ENCODE measurements at places on chromosomes 7 and 10.

GRCh38 chr7:71429083-71429482 lies 297.1 kb downstream of the GALNT17 start:
- no peak for DNase-seq

- DNase-seq, result no peak
Observed at GRCh38 chr10:27637601-27638000, 108.0 kb downstream of the MKX start.

DNA sequence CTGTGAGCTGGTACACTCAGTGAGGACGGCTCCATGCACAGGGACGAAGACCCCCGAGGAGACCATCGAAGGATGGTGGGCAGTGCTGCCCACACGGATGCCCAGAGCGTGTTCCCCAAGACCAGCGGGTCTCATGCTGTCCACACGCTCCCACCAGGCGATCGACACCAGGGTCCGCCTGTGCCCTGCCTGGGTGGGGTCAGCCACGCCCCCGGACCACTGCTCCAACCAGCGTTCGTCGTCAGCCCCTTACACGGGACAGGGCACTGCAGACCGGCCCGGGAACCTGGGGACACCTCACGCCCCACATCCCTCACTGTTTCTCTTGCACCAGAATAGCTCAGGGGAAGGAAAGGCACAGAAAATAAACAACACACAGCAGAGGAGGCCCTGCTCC lies 223.5 kb downstream of the DNAJB6 start:
- DNase-seq, result no peak

DNA sequence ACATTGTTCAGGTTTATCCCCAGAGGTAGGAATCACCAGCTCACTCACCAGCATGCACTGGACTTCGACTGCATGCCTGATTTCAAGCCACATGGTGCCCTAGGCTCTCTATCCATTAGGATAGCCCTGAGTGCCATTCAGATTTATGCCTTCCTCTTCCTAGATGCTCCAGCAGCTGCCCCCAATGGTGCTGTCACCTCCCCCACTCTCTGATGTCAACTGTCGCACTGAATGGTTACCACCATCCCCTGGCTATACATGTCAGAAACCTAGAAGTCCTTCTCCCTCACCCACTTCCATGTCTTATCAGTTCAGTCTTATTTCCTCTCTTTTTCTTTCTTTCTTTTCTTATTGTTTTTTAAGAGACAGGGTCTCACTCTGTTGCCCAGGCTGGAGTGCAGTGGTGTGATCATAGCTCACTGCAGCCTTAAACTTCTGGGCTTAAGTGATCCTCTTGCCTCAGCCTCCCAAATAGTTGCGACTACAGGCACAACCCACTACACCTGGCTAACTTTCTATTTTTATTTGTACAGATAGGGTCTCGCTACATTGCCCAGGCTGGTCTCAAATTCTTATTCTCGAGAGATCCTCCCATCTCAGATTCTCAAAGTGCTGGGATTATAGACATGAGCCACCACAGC lies 2.9 kb downstream of the SFXN4 start:
- DNase-seq, result no peak

- no peak for DNase-seq
Observed at GRCh38 chr7:133394369-133394768, 141.5 kb downstream of the EXOC4 start.

GRCh38 chr10:102342958-102343357 lies 52.5 kb upstream of the NFKB2 start:
- DNase-seq, result peak; percentile 68

DNA sequence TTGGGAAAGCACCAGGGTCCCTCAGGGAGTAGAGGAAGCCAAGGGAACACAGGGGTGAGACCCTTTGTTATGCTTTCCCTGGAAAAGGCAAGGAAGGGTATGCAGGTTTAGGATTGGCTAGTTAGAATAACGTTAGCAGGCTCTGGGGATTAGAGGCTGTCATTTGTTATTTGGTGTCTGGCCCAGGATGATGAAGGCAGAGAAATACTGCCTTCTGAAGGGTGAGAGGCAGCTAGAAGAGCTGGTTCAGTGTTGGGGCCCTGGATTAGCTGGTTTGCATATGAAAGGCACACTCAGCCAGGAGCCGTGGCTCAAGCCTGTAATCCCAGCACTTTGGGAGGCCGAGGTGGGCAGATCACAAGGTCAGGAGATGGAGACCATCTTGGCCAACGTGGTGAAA lies 3.0 kb upstream of the PILRA start:
- DNase-seq, result peak; percentile 35

- no peak for DNase-seq
Observed at GRCh38 chr10:84160663-84161362, 12.8 kb upstream of the GPR15LG start.

- no peak for DNase-seq
Observed at GRCh38 chr10:68829521-68829920, 2.2 kb downstream of the STOX1 start.

DNA sequence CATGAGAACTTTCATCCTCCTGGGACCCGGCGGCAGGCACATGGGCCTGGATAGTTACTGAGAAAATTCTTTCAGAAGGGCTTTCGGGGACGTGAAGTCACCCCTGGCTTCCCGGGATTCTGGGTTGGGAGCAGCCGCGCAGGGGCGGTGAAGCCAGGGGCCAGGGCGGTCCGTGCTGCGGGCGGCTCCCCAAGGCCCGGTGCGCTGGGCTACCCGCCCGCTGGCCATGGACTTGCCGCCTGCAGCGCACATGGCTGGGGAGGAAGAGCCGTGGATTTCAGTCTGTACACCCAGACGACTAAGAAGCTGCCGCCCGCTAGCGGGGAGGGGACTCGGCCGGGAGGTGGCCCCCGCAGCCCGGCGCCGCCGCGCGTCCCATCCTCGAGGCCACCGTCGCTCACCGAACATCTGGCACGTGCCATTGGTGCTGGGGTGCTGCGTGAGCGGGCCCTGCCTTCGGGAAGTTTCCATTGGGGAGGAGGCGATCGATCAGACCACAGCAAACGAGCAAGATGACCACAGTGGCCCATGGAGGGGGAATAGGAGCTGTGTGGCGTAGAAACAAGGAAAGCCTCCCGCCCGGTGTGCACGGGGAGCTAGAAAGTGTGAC lies 64.5 kb downstream of the TMEM209 start:
- DNase-seq, result no peak

DNA sequence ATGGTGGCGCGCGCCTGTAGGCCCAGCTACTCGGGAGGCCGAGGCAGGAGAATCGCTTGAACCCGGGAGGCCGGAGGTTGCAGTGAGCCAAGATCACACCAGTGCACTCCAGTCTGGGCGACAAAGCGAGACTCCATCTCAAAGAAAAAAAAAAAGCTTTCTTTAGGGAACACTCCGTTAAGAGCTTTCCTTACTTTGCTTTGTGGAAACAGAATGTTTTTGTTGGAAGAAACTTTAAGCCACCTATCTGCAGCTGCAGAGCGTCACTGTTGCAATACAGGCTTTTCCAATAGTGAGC lies 641 bp upstream of the TPK1 start:
- no peak for DNase-seq

GRCh38 chr7:133369130-133369529 lies 116.3 kb downstream of the EXOC4 start:
- DNase-seq, result no peak

DNA sequence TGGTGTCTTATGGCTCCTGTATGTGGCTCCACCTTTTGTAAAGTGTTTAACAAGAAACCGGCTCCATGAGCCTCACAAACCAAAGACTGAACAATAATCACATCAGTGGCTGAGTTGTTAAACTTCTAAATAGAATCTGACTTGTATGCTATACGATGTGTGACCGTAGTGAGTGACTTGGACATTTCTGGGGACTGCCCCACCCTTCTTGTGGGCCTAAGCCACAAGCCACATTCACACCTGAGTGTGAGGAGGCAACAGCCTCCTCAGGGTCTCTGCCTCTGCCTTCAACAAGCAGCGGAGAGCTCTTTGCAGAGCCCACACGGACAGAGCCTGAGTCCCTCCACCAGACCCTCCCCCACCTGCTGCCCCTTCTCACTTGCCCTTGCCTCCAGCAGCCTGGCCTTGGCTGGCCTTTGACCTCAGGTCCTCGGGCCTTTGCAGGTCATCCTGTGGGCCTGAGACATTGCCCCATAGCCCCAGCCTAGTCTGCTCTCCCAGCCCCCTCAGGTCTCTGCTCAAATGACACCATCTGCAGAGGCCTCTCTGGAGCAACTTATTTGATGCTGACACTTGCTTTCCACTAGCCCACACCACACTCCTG lies 156.8 kb upstream of the TNS3 start:
- DNase-seq, result no peak

DNA sequence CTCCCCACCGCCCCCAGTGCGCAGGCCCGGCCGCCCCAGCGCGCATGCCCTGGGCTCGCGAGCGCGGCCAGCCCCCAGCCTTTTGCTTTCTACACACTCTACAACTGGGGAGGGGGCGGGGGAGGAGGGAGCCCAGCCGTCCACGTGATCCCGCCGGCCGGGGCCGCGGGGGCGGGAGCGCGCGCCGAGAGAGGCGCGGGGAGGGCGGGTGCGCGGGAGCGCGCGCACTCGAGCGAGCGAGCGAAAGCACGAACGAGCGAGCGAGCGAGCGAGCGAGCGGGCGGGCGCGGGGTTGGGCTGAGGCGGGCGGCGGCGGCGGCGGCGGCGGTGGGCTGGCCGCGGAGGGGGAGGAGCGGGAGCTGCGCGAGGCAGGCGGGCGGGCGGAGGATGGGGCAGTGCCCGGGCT lies at the start of gene AUTS2:
AUTS2 (plus strand) TSS at position 395 of the 406 bp plus-strand sequence. CDS start 1,179 bp downstream, outside the sequence.
- peak; percentile 96 for DNase-seq

GRCh38 chr7:132569884-132570614 lies 6.2 kb downstream of the PLXNA4 start:
- no peak for DNase-seq

DNA sequence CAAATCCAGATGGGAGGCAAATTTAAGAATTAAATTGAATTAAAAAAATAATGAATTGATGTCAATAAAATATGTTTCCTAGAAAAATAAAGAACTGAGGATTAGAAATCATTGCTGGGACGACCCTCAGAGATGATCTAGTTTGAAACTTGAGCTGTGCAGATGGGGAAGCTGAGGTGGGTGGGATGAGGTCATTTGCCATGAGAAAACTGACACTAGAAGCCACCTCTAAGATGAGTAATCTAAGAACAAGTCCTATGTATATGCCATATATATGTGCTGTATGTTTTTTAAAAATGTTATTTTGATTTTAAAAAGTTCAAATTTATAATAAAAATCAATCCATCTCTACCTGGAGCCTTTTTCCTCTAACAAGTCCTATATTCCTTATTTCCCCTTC lies 135.7 kb downstream of the RSU1 start:
- no peak for DNase-seq

DNA sequence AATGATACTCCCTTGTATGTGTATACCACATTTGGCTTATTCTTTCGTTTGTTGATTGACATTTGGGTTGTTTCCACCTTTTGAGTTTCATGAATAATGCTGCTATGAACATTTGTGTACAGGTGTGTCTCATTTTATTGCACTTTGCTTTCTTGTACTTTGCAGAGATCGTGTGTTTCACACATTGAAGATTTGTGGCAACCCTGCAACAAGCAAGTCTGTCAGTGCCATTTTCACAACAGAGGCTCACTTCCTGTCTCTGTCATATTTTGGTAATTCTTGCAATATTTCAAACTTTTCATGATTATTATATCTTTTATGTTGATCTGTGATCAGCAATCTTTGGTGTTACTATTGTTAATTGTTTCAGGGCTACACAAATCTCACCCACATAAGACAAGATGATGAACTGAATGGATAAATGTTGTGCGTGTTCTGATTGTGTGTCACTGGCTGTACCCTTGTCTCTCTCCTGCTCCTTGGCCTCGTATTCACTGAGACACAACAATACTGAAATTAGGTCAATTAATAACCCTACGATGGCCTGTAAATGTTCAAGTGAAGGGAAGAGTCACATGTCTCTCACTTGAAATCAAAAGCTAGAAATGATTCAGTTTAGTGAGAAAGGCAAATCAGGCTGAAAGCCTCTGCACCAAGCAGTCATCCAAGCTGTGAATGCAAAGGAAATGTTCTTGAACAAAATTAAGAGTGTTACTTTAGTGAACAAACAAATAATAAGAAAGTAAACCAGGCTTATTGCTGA lies 133.6 kb upstream of the JCAD start:
- DNase-seq, result no peak

DNA sequence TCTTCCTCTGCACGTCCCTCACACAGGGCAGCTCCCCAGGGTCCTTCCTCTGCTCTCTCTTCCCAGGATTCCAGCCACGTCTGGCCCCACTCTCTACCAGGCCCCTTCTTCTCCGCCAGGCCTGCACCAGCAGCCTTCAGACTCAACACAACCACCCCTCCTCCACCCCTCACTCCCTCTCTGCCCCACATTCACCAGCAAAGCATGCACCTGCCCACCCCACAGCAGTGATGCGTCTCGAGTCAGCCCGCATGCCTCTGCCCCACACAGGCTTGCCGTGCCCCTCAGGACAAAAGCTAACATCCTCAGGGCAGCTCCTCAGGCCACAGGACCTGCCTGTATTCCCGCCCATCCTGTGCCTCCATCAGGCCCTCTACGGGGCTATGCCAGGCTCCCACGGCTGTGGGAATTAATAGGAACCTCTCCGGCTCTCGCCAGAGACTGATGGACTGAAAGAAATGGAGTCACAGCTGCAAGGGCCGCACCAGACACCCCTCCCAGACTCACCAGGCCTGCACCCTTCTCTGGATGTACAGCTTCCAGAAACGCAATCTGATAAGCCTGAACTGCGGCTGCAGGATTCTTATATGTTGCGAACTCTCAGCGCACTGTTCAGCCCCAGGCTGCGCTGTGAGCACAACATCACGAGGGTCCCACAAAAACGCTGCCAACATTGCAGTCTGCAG lies 100.1 kb downstream of the CYTH3 start:
- peak; percentile 77 for DNase-seq

DNA sequence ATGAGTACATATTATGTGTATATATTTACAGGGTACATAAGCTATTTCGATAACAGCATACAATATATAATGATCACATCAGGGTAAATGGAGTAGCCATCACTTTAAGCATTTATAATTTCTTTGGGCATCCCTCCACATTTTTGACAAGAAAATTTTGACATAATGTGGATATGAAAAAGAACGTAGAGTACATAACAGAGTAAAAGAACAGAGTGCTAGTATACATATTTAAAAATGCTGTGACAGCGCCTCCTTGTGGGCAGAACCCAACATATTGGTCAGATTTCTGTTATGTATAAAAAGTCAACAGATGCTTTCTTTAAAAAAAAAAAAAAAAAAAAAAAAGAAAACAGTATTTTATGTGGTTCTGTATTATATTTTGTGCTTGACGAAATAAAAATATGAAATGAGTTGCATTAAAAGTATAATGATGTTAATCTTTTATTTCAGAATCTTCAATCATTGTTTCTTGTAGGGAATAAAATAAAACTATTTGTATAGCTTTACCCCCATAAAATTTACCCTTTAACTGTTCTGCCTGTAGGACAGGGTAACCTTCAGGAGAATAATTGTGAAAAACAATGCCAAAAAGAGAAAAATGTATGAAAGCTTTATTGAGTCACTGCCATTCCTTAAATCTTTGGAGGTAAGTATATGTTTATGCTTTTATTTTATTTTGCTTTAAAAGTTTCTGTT lies 18.3 kb upstream of the HBP1 start:
- no peak for DNase-seq

Measured in islet precursor cell (in vitro differentiated cells).